Activated CD4-positive, alpha-beta T cell treated with anti-CD3 and anti-CD28 coated beads, Interleukin-2, Interleukin-4, amounts not matched to agents 100 ng/mL and 50 ng/mL, durations not matched to agents 16 hours and 8 hours (primary cell): ENCODE measurements at places on chromosomes 7 and 10.

- DNase-seq: no peak
Observed at GRCh38 chr10:31028081-31028480, 3.6 kb downstream of the ZNF438 start.

GRCh38 chr10:7449063-7449695 lies 38.3 kb upstream of the SFMBT2 start:
- no peak for DNase-seq

- no peak for DNase-seq
Observed at GRCh38 chr10:86522510-86522855, 891 bp upstream of the WAPL start.

DNA sequence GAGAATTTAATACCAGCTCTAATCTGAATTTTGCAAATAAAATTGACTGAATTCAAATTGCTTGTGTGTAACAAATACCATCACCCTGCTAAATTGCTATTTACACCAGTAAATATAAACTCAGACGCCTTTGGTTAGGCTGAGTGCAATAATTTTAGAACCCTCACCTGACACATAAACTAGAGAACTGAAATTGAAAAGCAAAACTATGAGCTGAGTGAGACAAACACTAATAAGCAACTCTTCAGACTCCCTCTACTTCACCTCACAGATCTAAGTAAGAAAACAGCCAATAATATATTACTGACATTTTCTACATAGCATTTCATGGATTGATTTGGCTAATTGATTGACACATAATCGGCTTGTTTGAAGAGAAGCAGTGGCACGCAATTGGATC lies 621.2 kb downstream of the REEP3 start:
- no peak for DNase-seq

GRCh38 chr7:110420788-110421187 lies 670.1 kb upstream of the LRRN3 start:
- no peak for DNase-seq

DNA sequence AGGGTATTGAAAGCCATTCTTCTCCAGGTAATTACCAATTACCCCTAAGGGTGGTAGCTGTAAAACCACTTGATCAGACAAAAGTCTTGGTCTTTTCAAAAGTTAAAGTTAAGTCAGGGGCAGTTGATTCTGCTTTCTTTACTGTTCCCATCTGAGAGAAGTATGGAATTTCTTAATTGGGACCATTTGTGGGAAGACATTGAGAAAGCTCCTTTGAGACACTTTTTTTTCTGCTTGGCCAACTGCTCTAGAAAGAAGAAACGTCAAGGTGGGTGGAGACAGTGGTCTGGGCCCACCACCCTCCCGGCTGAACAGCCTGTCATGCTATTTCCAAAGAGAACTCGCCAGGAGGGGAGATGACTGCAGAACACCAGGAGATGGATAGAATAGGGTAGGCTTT lies 45.3 kb downstream of the WNT2 start:
- no peak for DNase-seq

DNA sequence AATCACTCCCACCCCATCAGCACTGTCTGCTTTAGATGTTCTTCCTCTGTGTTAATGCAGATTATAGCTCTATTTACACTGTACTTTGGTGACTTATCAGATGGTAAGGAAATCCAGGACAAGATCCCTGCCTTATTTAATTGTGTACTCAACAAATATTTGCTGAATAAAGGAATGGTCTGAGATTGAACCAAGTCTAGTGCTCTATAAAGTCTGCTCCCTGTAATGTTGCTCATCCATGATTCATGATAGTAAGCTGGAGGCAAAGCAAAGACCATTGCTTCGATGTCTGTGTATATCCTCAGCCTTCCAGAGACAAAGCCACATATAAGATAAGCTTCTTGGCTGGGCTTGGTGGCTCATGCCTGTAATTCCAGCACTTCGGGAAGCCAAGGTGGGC lies 33.5 kb downstream of the PLCE1 start:
- no peak for DNase-seq

DNA sequence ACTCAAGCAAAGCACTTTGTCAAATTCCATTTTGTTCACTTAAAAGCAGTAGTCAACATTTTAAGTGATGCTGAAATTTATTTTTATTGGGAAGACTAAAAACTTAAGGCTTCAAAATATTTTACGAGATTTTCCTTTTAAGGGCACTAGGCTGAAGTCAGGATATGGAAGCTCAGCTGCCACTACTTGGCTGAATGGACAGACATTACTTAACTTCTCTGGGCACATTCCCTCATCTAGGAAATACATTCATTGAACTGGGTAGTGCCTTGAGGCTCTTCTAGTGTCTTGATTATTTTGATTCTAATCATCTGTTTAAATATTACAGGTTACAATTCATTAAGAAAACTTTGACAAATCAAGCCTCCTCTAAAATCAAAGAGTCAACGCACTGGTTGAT lies 11.1 kb downstream of the MEOX2 start:
- DNase-seq: no peak

- DNase-seq: peak; percentile 83
Observed at GRCh38 chr10:43322769-43323168, 48.7 kb upstream of the FXYD4 start.

- DNase-seq: no peak
Observed at GRCh38 chr7:132897093-132897687, 184.7 kb downstream of the CHCHD3 start.

DNA sequence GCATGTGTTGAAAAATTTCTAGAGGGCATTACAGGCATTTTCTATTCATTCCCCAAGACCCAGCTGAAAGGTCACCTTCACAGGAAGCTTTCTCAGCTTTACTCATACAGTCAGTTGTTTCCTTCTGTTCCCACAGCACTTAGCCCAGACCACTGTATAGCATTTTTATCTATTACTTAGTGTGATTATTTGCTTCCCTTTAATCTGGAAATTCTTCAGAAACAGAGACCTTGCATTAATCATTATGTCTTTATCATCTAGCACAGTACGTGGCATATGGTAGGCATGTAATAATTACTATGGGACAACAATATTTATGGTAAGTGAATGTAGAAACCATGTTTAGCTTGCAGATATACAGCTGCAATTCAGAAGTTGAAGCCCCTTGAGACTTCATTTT lies 38.2 kb upstream of the CDK6 start:
- no peak for DNase-seq

GRCh38 chr7:138396251-138397070 lies 63.6 kb upstream of the TRIM24 start:
- DNase-seq: no peak

DNA sequence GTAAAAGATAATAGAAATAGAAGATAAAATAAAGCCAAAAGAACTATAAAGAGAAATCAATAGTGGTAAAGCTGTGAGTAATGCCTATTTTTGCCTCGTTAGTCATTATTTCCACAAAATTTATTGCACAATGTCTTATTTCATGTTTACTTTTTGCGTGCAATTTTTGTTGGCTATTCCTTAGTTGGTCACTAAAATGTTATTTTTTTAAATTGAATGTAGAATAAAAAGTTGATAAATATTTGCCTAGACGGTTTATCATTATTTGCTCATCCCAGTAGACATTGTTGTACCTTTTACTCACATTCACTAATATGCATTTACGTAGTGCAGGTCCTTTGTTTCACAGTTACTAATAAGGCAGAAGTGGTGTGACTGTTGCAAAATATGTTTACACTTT lies 227.8 kb upstream of the BMPER start:
- DNase-seq: no peak

- no peak for DNase-seq
Observed at GRCh38 chr7:104960741-104961448, 53.1 kb upstream of the KMT2E start.

GRCh38 chr10:115335366-115335765 lies 242.2 kb downstream of the ATRNL1 start:
- DNase-seq: no peak

- no peak for DNase-seq
Observed at GRCh38 chr7:44972562-44972961, 6.3 kb downstream of the MYO1G start.

- no peak for DNase-seq
Observed at GRCh38 chr7:114652041-114652440, 237.4 kb downstream of the FOXP2 start.
